ENCODE measurements at places on chromosomes 12 and 14.

DNA sequence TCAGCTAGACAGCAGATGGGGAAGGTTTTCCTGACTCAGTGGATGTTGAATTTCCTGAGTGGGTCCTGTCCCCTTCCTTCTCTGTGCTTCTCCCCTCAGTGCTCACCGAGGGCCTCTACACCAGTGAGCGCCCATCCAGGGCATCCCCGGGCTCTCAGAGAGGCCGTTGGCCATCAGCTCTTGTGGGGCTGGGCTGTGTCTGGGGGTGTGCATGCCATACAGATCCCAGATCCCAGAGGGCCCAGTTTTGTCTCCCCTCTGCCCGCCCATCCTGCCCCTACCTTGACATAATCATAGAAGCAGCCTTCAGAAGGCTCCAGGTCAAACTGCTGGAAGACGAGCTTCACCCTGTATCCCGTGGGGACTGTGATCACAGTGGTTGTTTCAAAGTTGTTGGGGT is 1.1 kb downstream of the C1R start:
- no peak for DNase-seq

DNA sequence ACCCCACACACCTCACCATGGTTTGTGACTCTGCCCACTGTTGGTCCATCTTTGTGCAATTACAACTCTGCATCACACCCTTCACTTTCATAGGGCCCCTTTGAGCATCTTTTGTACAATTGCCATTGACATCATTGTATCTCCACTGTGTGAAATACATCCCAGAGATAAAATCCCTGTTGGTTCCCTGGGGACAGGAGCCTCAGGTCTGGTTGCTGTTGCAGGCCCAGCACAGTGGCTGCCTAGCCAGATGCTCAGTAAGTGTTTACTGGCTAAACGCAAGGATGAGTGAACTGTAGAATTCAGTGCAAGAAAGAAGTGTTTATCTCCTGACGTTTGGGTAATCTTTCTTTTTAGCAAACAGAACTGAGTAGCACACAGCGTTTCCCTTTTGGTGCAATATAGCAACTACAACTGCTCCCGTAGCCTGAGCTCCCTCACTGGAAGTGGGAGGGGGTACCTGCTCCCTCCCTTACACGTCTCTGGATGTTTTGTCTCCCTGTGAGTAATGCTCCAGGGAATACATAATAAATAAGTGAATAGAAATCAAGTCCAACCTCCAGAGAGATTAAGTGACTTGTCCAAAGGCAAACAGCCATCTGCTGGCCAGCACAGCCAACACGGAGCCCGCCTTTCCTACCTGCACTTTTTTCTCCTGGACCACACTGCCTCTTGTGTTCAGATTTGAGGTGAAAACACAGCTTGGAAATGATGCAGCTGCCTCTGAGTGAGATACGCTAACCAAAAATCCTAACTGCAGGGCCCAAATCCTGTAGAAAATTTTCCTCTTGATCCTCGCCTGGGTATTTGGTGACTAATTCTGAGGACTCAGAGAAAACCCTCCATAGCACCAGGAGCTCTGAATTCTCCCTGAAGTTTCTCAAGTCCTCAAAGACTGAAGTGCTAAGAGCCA is 27.4 kb downstream of the GALNT16 start:
- DNase-seq: no peak

DNA sequence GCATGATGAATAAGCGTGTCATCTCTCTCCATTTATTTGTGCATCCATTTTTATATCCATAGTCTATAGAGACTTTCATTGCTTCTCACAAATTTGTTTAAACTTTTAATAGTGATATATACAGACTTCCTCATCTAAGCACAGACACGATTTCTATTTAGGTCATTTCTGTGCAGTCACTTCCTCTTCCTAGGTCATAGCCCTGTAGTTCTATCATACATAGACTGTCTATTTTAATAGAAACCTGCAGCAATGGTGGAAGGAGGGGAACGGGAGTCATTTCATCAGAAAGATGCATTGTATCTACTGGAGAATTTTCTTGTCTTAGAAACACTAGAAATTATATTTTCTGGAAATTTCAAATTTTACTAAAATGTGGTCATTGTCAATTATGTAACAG is 133.4 kb upstream of the FGD4 start:
- DNase-seq: no peak

DNA sequence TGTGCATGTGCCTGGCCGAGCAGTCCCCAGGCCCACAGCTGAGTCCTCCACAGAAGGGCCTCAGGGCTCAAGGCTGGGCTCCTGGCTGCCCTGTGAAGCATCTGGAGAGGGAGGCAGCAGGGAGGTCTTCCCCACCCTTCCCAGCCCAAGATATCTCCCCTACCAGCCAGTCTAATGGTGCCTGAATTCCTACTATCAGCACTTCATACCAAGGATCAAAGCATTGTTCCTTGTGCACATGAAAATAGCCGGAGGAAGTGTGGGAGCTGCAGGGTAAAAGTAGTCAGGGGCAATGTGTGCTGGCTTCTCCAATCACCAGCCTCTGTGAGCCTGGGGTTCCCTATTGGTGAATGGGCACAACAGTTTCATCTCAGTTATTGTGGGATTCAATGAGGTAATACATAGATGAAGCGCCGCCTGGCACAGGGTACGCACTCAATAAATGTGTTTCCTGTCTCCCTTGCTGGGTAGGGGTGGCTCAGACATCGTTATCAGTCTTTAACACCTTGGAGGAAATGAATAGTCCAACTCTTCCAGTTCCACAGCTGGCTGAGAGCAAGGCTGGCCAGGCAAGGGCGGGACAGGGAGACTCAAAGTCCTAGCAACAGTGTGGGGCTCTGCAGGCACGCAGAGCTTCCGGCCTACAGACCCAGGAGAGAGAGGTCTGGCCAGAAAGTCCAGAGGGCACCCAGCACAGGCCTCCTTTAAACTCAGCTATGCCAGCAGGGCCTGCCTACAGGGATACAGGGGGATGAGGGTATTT is 39.1 kb upstream of the PNMA1 start:
- DNase-seq: peak; percentile 74

- peak; percentile 57 for DNase-seq
Observed at GRCh38 chr14:53151523-53152183, 1.5 kb downstream of the DDHD1 start.

DNA sequence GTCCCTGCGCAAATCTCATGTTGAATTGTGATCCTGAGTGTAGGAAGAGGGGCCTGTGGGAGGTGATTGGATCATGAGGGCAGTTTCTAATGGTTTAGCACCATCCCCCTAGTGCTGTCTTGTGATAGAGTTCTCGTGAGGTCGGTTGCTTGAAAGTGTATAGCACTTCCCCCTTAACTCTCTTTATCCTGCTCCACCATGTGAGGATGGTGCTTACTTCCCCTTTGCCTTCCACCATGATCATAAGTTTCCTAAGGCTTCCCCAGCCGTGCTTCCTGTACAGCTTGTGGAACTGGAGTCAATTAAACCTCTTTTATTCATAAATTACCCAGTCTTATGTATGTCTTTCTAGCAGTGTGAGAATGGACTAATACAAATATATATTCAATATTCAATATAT is 303.7 kb upstream of the SEL1L start:
- no peak for DNase-seq

DNA sequence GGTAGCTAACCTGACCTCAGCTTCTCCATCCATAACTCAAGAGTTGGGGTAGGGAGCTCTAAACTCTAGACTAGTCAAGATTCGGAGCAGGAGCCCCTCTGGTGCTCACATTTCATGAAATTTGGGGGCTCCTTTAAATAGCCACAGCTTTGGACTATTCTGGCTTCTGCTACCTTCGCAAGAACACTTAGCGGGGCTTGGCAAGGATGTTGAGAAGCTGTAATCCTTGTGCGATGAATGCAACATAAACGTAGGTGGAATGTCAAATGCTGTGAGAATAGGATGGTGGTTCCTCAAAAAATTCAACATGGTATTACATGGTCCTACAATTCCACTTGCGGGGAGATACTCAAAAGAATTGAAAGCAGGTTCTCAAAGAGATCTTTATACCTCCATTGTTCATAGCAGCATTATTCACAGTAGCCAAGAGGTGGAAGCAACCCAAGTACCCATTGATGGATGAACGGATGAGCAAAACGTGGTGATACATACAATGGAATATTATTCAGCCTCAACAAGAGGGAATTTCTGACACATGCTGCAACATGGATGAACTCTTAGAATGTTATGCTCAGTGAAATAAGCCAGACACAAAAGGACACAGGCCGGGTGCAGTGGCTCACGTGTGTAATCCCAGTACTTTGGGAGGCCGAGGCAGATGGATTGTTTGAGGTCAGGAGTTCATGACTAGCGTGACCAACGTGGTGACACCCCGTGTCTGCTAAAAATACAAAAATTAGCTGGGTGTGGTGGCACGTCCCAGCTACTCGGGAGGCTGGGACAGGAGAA is 73.8 kb downstream of the ACTN1 start:
- no peak for DNase-seq

GRCh38 chr12:88855301-88855700 is 275.0 kb upstream of the KITLG start:
- DNase-seq: no peak

- no peak for DNase-seq
Observed at GRCh38 chr14:37595809-37596621, 586 bp downstream of the TTC6 start.
